ENCODE measurements at places on chromosomes 5 and 9. TPM values are rescaled to one million over a fixed set of nuclear protein-coding genes. Genes with fewer than 3 reads are reported as not detected.

GRCh38 chr9:108363311-108363710, 492.5 kb downstream of the ACTL7B start:
- DNase-seq = no peak

The SLC34A1 gene
- not detected for total RNA-seq

DNA sequence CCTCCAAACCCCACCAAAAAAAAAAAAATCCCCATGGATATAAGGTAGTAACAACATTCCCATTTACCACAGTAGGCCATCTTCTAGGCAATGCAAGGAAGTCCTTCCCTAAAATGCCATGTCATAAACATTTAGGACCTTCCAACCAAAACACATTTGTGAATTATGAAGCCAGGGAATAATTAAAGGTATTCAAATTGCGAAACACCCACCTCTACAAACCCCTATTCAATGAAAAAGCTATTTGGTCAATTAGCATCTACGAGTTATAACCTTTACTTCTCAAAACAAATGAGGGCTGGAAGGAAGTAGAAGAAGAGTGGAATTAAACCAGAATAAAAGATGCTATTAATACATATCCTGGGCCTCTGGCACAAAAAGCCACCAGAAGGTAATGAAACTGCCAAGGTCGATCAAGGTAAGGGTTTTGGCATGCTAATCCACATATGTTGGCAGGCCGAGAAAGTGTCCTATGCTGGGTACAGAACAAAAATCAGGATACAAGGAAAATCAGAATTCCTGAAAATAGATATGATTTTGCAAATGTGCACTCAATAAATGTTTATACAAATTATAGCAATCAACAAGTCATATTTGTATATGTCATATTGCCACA, 47.7 kb downstream of the MTMR12 start:
- DNase-seq = no peak

DNA sequence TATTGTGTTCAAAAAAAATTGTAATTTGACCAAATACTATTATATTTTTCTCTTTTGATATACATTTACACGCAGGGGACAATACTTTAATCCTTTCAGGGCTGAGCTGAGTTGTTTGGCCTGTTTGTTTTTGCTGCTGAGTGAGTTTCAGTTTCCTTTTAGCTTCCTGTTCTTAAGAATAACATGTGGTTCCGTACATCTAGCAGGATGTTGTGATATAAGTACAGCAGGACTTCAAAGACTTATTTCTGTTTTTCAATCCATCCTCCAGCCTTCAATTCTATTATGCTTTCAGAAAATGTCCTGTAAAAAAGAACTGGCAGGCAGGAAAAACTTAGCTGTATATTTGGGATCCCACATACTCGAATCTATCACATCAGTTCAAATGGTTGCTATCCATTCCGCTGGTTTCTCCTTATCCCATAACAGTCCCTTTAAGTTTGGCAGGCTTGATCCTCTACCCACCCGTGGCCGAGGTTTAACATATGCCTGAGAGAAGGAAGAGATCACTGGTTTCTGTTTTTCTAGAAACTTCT, 1037.3 kb upstream of the ACO1 start:
- DNase-seq = no peak

DNA sequence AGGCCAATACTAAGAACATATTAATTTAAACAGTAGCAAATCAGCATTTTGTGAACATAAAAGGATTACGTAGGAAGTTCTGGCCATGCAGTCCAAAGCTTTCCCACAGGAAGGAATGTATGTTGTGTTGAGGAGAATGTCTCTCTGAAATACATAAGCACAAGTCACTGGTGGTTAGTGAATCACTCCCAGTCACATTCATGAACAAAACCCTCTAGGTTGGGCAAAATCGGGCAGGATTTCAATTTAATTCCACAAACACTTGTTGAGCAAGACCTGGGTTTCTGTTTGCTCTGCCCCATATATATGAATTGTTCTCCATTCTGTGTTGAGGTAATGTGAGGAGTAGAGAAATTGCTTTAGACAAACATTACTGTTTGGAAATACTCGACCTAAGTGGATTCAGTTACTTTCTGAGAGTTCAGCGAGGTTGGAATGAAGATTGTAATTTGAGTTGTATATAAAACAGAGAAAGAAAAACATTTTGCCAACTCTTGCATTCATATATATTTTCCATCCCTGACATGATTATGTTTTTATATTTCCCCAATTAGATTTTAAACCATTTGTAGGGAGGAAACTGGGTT, 127.6 kb upstream of the RPS23 start:
- no peak for DNase-seq

- no peak for DNase-seq
Measured at GRCh38 chr9:108852079-108852478, 3.7 kb downstream of the ACTL7B start.

The C9 gene
- total RNA-seq = 0.19 TPM

DNA sequence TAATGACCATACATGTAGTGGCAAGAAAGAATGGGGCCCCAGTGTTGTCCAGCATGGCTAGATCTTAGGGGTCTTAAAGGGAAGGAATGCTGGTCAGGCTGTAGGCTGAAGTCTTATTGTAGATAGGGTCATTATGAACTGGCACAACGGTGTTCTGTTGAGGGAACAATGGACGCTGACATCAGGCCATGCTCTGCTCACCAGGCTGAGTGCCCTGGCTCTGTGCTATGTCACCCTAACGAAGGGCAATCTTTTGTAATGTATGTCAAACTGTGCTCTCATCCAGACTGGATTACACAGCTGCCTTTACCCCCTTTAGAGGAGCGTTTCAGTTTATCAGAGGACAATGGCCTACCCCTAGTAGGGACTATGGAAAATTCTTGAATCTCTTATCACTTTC, 14.6 kb upstream of the ZNF608 start:
- no peak for DNase-seq

GRCh38 chr5:180670586-180671359, 21.4 kb upstream of the FLT4 start:
- no peak for DNase-seq

The SCAMP1 gene
- 46.1 TPM for total RNA-seq

DNA sequence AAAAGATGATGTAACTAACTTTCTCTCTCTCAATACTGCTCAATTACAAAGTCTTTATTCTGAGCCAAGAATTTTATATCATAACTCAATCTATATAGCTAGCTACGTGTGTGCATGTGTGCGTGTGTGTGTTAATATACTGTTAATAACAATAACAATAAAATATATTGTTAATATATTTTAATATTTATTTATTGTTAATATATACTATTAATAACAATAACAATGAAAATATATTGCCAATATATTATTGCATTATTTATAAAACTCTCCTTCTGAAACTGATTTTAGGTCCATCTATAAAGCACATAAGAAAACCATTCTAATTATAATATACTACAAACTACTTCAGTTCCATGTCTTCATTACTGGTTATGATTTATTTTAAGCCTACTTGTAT, 60.6 kb downstream of the RASEF start:
- DNase-seq = no peak

- no peak for DNase-seq
Measured at GRCh38 chr9:73468716-73469115, 317.1 kb downstream of the ANXA1 start.

DNA sequence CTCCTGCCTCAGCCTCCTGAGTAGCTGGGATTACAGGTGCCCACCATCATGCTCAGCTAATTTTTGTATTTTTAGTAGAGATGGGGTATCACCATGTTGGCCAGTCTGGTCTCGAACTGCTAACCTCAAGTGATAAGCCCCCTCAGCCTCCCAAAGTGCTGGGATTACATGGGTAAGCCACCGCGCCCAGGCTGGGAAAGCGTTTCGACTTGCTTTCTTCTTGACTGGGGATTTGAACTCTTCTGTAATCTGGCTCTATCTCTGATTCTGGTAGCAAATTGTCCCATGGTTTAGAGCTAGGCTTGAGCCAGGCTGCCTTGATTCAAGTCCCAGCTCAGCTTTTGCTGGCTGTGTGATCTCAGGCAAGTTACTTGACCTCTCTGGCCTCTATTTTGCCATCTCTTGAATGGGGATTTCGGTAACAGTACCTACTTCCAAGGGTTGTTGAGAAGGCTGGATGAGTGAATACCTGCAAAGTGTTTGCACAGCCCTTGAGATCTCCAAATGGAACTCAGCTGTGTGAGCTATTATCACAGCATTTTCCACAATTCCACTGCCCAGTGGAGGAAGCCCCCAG, 20.5 kb upstream of the MVB12B start:
- DNase-seq = no peak

The DBN1 gene
- 121 TPM for total RNA-seq

The PTPRD gene
- 21.4 TPM for total RNA-seq

The CACFD1 gene
- total RNA-seq = 11.7 TPM

GRCh38 chr5:154993461-154993860, 20.1 kb upstream of the KIF4B start:
- DNase-seq = no peak

The EIF4E1B gene
- total RNA-seq = not detected

GRCh38 chr5:143334903-143335302, 68.6 kb downstream of the NR3C1 start:
- no peak for DNase-seq

DNA sequence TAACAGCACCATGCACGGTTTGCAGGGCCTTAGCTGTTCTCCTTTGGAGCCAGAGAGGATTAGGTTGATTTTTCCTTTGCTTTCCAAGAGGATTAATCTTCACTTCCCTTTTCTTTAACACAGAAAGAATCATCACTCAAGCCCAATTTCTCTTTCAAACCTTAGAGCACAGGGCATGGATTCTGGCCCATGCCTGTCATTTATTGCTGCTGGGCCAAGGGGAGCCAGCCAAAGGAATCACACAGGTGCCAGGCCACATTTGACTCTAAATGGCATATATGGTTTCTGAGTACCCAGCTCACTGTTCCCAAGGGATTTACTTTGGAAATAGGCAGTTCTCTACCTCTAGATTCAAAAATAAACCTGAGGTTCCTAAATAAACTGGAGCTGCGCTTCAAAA, 58.3 kb downstream of the FBXL7 start:
- DNase-seq = no peak

- DNase-seq = no peak
Measured at GRCh38 chr9:122562134-122562760, 9.3 kb downstream of the OR1N2 start.

The NFIB gene
- 305 TPM for total RNA-seq

The SLC6A7 gene
- 0.14 TPM for total RNA-seq

The SLC45A2 gene
- not detected for total RNA-seq

DNA sequence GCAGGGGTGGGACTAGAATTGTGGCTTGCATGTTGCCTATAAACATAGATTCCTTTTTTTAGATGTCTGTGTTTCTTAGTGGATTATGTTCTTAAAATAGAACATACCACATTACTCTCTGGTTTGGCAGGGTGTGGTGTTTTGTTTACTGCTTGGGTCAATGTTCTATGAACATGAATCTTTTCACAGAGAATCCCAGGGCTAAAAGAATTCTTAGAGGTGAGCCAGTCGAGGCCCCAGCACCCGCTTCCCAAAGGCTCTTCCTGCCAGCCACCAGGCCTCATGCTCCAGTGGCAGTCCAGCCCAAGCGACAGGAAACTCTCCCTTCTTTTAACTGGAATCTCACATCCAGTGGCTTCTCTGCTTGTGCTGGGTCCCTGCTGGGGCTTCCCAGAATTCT, 126.6 kb downstream of the C9orf152 start:
- no peak for DNase-seq

- DNase-seq = no peak
Measured at GRCh38 chr5:136020383-136021015, 8.3 kb upstream of the TGFBI start.

DNA sequence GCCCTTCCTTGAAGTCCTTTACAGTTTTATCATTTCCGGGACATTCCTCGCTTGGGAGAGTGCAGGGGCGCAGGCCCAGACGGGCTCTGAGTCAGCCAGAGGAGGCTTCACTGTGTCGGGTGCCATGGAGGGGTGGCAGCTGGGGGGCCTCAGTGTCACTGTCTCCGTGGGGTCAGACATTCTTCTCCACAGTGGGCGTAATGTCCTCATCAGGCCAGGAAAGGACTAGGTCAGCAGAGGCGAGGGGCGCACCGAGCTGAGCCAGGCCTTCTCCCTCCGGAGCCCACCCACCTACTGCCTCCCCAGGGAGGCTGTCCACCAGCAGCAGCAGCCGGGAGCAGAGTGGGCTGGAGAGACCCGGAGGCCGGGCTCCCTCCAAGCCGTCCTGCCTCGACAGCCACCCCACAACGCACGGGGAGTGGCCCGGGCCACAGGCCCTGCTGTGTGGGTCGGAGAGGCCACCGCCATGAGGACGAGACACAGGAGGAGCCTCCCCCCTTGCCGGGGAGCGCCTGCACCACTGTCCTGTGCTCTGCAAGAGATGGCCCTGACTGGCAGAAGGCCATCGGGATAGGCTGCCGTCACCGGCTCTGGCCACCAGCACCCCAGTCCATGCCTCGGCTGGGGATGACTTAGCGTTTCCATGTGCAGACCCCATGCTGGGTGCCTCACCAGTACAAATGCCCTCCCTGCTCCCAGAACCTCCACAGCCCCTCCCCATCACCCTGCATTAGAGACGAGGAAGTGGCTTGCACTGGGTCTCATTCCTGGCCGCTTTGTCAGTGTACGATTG, 26.5 kb downstream of the SARDH start:
- DNase-seq = peak; percentile 86

GRCh38 chr9:95092262-95093072, 225.0 kb downstream of the FANCC start:
- peak; percentile 86 for DNase-seq

DNA sequence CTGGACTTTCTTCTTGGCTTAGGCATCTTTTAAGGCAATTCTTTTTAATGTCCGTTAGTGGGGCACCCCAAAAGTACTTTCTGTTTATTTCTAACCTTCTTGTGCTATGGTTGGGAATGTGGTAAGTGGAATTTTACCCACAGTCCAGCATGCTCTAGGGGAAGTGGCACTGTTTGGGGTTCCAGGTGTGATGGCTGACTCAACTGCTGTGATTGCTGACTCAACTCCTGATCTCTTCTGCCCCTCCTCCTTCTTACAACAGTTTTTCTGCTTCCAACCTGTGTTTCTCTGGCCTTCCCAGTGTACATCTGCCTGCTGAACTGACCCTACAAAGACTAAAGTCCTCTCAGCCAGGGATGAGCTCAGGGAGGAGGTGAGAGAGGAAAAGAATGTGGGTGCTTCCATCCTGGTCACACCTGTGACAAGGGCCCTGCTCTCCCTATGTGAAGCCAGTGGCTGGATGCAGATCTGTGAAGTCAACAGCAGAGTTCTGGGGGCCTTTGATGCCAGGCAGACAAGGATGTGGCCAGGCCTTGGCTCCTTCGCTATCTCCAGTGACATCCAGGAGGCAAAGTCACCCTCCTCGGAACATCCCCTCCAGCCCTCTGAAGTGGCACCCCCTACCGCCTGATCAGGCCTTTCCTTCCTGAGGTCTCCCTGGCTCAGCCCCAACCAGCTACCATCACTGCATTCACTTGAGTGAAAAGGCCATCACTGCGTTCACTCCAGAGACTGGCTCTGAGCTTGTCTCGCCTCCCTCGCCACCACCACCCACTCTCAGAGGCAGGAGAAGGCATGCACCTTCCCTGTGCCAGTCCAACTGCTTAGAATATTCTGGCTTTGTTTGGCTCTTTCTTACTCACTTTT, 72.2 kb downstream of the C5orf15 start:
- no peak for DNase-seq

The CD72 gene
- total RNA-seq = 4.2 TPM

- peak; percentile 83 for DNase-seq
Measured at GRCh38 chr5:72510610-72511181, 3.5 kb upstream of the ZNF366 start.

- no peak for DNase-seq
Measured at GRCh38 chr5:178583279-178583678, 6.9 kb downstream of the COL23A1 start.

The ADAMTSL1 gene
- total RNA-seq = 9.9 TPM
